ENCODE measurements at places on chromosomes 1 and 21. TPM values are rescaled to one million over a fixed set of nuclear protein-coding genes. Genes with fewer than 3 reads are reported as not detected.

Gene LRRC53
- total RNA-seq: not detected

Gene TMOD4
- total RNA-seq: not detected

Gene TRIM67
- not detected for total RNA-seq

Gene ADAMTSL4
- total RNA-seq: 4.2 TPM

Gene SHISA4
- total RNA-seq: 18.0 TPM

Gene ST6GALNAC5
- total RNA-seq: 2.5 TPM

Gene PROX1
- total RNA-seq: 0.38 TPM

Gene SLC35F3
- not detected for total RNA-seq

Gene FAM177B
- total RNA-seq: not detected

Gene GNAT2
- total RNA-seq: under 0.01 TPM

Gene OR6K3
- not detected for total RNA-seq

Gene ZSCAN20
- 12.7 TPM for total RNA-seq

Gene PDC
- 0.38 TPM for total RNA-seq

Gene LELP1
- total RNA-seq: not detected

Gene LAMC2
- 2.8 TPM for total RNA-seq

Gene CFAP107
- total RNA-seq: not detected

Gene LCE3E
- not detected for total RNA-seq

Gene KRTAP19-7
- total RNA-seq: not detected

Gene FMO4
- total RNA-seq: 0.96 TPM

Gene FAM43B
- total RNA-seq: not detected

Gene ATAD3C
- total RNA-seq: not detected

All from regular cardiac myocyte (primary cell).